ENCODE measurements at places on chromosomes 6 and 20.

DNA sequence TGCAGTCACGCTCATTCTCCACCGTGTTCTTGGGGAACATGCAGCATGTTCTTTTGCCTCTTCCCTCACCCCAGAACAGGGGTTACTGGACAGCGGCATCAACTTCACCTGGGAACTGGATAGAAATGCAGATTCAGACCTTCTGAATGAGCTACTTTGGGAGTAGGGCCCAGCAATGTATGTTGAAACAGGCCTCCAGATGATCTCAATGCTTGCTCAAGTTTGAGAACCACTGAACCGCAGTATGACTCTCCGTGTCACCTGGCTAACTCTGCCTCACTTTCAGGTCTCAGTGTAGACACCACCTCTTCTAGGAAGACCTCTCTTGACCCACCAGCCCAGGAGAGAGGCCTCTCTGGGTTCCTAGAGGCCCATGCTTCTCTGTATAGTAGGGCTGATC is 4.9 kb downstream of the TRIB3 start:
- DNase-seq: no peak

- DNase-seq: no peak
Measured at GRCh38 chr6:133070410-133071043, 170.6 kb upstream of the EYA4 start.

DNA sequence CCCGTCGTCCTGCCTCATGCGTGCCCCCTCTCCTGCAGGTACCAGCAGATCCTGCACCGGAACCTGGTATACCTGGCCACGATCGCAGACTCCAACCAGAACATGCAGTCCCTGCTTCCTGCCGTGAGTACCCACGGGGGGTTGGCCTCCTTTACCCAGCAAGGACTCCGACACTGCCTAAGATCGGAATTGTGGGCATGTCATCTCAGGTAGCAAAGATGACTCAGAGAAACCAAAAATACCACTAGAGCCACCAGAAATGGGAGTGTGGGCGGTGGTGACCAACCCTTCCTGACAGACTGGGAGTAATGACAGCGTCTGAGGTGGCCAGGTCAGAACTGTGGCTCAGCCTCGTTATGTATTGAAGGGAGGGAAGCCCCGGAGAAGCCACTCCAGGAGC is 16.3 kb downstream of the SS18L1 start:
- DNase-seq: no peak

DNA sequence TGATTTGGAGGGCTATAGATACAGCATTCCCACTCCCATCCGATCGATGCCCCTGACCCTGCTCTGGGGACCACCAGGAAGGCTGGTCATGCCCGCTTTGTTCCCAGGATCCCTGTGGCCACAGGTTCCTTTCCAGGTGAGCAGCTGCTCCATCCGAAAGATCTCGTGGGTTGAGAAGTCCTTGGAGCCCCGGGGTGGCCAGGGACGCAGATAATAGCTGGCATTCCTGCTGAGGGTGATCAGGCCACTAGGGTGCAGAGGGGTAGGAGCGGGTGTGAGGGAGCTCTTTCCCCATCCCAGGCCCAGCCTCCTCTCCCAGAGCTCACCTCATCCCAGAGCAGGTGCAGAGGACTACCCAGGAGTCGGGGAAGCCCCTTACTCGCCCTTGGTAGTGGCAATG is 7.4 kb downstream of the ADAM33 start:
- DNase-seq: no peak

GRCh38 chr6:11903645-11904044 is 108.5 kb upstream of the HIVEP1 start:
- no peak for DNase-seq

- DNase-seq: no peak
Measured at GRCh38 chr6:150537893-150538292, 61.8 kb upstream of the PLEKHG1 start.

GRCh38 chr6:19279273-19279684 is 557.9 kb upstream of the ID4 start:
- no peak for DNase-seq

DNA sequence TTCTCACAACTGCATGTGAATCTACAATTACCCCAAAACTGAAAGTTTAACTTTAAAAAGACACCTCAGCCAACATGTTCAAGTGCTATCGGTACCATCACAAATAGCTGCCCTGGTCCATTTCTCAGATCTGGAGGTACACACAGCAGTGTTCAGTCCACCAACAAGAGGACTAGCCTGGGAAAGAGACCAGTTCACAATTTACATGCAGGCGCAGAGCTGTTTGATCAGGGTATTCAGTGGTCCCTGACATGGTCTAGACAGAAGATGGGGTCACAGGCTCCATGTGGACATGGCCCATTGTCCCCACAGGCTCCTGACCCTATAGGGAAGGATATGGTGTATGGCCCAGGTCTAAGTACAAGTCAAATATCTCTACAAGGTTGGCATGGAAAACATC is 15.6 kb upstream of the TGM6 start:
- no peak for DNase-seq

- DNase-seq: peak; percentile 44
Measured at GRCh38 chr6:16760516-16761470, at the start of gene ATXN1. Gene ATXN1 (minus strand): TSS chr6:16761460.

DNA sequence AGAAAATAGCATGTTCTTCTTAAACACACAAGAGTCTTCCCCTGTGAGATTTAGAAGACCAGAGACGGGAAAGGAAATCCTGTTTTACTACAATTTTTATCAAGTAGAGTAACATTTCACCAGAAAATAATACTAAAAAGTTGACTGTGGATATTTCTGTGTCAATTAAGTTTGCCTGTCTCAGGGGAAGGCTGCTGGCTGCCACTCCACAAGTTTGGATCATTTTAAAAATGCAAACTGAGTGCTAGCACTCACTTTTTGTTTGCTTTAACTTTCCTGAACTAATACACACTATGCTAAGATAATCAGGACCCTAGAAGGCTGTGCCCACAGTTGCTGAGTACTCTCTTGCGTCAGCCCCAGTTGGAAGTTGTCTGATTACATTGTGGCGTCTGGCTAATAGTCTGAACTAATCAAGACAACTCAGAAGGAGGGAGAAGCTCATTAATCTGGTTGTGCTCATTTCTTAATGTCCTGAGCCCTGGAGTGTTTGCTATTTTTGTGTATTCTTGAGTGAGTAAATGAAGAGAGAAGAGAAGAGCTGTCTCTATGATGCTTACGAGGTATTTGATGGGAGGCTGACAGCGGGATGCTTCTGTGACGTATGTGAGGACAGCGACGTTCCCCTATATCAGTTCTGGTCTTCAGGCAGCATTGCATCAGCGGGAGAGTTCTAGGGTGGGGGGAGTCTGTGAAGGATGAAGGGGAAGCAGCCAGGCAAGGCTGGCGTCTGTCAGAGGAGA is 664.2 kb downstream of the QKI start:
- no peak for DNase-seq

- no peak for DNase-seq
Measured at GRCh38 chr6:47231151-47231550, 78.6 kb downstream of the TNFRSF21 start.
